Thymus (tissue), 14 donors: ENCODE measurements at places on chromosomes 3 and 15. TPM values are rescaled to one million over a fixed set of nuclear protein-coding genes. Genes with fewer than 3 reads are reported as not detected.

GRCh38 chr15:42723068-42723467 lies 13.9 kb downstream of the CDAN1 start:
- no peak for DNase-seq

DNA sequence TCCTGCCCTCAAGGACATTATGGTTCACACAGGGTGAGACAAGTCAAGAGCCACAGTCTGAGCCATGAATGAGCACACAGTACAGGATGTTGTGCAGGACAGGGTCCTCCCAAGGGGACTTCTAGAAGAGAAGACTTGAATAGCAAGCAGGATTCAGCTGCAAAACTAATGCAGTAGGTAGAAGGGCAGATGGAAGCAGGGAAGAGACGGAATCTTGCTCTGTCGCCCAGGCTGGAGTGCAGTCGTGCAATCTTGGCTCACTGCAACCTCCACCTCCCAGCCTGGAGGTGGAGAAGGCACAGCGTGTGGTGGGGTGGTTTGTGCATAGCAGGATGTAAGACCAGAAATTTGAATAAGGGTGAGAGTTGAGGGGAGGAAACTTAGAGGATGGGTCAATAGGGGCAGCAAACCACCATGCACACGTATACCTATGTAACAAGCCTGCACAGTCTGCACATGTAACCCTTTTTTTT lies 8.0 kb downstream of the BCL2L10 start:
- DNase-seq: no peak

- no peak for DNase-seq
Observed at GRCh38 chr3:155667988-155668387, 76.9 kb downstream of the PLCH1 start.

GRCh38 chr3:109242187-109242523 lies 74.2 kb downstream of the DPPA2 start:
- no peak for DNase-seq

DNA sequence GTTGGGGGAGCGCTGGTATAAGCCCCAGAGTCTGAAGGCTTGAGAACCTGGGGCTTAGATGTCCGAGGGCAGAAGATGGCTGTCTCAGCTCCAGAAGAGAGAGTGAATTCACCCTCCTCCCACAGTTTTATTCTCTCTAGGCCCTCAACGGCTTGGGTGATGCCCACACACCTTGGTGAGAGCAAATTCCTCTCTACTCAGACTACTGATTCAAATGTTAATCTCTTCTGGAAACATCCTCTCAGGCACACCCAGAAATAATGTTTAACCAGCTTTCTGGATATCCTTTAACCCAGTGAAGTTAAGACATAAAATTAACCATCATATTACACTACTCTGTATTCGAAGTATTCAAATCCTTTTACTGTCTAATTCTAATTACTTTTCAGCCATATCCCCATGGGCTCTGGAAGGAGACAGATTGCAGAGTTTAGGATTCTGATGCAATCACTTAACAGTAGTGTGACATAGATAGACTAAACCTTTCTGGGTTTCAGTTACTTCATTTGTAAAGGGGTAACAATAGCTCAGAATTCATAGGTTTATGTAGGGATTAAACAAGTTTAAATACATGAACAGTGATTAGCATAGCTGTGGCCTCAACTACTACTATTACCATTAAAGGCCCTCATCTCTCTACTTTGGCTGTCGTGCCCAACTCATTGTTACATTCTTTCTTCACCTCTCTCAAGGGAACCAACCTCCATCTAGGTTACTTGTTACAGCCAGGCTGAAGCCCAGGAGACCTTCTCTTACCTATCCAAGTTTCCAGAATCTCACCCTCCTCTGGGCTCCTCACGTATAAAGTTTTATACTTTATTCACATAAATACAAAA lies 25.7 kb upstream of the ANO10 start:
- DNase-seq: no peak

DNA sequence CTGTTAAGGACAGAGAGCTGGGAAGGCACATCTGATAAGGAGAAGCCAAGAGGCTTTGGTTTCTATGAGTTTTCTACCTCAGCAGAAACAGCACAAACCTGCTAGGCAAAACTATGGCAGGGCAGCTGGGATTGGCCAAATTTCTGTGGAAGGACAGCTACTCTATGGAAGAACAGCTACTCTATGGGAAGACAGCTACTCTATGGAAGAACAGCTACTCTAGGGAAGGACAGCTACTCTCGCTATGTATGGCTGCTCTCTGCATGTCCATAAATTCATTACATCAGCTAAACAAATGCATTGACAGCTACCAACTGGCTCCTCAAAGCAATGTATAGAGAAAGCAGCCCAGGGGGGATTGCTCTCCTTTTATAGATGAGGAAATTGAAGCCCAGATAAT lies 24.8 kb downstream of the MASP1 start:
- no peak for DNase-seq

GRCh38 chr3:33139996-33140395 lies 26.2 kb downstream of the CRTAP start:
- no peak for DNase-seq

GRCh38 chr3:66036586-66037148 lies 2.1 kb downstream of the MAGI1 start:
- DNase-seq: no peak

GRCh38 chr3:6994081-6994668 lies 133.3 kb downstream of the GRM7 start:
- DNase-seq: no peak

- DNase-seq: no peak
Observed at GRCh38 chr3:134237454-134238145, 13.1 kb downstream of the RYK start.

DNA sequence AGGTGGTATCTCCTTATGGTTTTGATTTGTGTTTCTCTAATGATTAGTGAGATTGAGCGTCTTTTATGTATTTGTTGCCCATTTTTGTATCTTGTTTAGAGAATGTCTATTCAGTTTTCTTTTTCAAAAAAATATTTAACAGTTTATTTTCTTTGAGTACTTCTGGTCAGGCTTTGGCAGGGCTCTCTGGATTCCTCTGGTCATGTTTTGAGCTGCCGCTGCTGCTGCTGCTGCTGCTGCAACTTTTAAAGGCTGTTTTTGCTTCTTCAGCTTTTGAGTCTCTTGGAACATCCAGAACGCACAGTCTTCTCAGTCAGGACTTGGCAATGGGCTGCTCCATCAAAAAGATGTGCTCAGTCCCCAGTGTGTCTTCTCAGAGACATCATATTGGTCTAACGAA lies 40.1 kb downstream of the REC114 start:
- no peak for DNase-seq

GRCh38 chr15:50607129-50607528 lies 60.7 kb upstream of the USP50 start:
- no peak for DNase-seq

DNA sequence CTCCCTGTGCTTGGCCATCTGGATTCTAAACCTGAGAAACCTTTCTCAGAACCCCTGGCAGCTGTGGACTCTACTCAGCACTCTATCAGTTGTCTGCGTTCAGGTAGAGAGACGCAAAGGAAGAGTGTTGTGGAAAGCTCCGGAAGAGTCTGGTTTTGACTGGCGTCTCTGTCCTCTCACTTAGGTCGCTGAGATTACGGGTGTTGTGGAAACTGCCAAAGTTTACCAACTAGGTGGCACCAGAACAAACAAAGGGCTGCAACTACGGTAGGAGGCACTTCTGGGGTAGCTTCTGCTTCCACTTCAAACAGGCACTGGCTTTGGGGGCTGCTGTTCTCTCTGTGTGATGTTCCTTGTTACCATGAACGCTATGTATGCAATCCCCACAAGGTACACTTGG lies 19.2 kb upstream of the ITPKA start:
- no peak for DNase-seq

DNA sequence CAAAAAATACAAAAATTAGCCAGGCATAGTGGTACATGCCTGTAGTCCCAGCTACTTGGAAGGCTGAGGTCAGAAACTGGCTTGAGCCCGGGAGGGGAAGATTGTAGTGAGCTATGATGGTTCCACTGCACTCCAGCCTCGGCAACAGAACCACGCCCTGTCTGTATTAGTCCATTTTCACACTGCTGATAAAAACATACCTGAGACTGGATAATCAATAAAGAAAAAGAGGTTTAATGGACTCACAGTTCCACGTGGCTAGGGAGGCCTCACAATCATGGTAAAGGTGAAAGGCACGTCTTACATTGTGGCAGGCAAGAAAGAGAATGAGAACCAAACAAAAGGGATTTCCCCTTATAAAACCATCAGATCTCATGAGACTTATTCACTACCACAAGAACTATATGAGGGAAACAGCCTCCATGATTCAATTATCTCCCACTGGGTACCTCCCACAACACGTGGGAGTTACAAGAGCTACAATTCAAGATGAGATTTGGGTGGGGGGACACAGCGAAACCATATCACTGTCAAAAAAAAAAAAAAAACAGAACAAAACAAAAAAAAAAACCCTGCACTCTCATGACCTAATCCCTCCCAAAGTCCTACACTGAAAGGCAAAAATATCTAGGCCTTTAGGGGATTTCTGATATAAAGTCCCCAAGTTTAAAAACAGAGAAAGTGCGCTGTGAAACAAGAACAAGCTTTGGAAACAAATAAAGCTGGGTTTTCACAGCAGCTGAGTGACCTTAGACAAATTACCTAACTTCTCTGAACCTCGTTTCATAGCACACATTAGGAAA lies 224.7 kb downstream of the IGSF11 start:
- DNase-seq: no peak

DNA sequence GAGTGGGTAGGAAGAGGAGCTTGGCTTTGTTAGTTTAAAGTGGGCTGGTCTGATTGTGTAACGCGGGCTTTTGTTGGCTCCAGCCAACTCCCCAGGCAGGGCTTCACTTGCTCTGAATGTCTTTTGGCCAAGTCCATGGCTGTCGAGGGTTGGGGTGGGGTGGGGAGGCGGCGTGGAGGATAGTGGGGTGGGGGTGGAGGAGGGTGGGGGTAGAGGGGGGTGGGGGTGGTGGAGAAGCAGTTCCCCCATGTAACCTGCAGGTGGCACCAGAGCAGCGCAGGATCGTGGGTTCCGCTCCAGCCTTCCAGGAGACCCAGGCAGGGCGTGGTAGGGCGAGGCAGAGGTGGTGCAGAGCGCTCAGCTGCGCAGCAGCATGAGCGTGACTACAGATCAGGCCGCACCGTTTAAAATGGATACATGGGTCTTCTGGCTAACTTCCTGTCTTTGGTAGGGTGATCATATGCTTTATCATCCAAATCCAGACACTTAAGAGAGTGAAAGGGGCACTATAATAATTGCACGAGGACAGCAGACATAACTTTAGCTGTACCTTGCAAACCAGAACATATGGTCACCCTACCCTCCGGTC lies 28.3 kb downstream of the GOLGA6A start:
- peak; percentile 62 for DNase-seq

DNA sequence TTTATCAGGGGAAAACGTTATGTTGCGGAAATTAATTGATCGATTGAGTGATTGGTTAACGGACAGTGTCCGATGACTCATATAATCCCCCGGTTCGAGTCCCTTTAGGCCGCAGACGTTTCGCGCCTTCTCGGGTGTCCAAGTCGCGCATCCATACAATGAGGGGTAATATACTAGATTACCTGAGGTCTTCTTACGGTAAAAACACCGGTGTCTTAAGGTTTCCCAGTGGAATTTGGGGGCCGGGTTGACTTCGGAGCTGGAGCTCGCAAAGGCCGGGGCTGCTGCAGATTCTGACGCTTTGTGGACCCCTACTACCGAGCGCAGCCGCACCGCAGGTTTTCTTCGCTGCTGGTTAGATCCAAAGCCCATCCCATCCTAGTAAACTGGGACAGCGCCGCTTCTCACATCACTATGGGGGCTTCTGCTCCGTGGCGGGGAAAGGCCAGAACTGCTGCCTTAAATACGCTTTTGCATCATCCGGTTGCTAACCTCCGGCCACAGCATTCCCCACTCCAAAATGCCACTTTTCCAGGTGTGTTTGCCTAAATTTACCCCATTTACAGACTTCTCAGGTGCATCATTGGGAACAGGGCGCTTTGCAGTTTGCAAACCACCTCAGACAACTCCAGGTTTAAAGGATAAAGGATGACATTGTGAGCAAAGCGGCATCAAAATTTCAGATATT lies 858 bp upstream of the SACM1L start:
- DNase-seq: no peak

DNA sequence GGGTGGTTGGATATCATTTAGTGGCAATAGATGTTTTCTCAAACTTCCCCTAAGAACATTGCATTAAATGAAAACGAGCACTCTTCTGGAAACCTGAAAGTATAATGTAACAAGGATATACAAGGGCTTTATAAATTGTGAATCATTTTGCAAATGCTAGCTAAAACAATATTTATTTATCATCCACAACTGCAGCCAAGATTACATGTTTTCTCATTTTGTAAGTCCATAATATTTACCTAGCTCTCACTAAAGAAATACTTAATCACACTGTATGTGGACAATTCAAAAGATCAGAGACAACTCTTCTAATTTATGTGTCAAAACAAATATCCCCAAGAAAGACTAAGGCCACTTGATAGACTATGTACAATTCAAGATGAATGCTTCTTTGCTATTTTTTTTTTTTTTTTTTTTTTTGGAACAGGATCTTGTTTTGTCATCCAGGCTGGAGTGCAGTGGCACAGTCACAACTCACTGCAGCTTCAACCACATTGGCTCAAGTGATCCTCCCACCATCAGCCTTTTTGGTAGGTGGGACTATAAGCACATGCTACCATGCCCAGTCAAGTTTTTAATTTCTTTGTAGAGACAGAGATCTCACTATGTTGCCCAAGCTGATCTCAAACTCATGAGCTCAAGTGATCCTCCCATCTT lies 427.7 kb upstream of the THBS1 start:
- no peak for DNase-seq

- no peak for DNase-seq
Observed at GRCh38 chr3:140448001-140448400, 229.9 kb upstream of the TRIM42 start.

GRCh38 chr3:133973249-133973980 lies 56.3 kb downstream of the SLCO2A1 start:
- no peak for DNase-seq

DNA sequence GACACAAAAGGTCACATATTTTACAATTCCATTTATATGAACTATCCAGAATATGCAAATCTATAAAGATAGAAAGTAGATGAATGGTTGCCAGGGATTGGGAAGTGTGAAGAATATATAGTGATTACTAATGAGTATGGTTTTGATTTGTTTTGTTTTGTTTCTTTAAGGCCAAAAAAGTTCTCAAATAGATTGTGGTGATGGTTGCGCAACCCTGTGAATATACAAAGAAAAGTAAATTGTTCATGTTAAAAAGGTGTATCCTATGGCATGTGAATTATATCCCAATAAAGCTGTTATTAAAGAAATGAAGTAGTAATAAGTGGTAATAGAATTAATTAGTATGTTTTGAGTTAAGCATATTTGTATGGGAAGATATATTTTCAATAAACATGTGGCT lies 431.8 kb upstream of the CNTN4 start:
- DNase-seq: no peak

The C3orf22 gene
- not detected for total RNA-seq

The TMEM89 gene
- not detected for total RNA-seq

The EHD4 gene
- total RNA-seq: 7.3 TPM

The GRK7 gene
- not detected for total RNA-seq

The MKRN2OS gene
- total RNA-seq: 0.09 TPM

The TRMT10C gene
- 28.9 TPM for total RNA-seq

The TRIM69 gene
- total RNA-seq: 28.8 TPM

The GCSAM gene
- 40.1 TPM for total RNA-seq

The HYKK gene
- 2.2 TPM for total RNA-seq

The GLDN gene
- total RNA-seq: 0.14 TPM

The COL6A6 gene
- total RNA-seq: 2.4 TPM

The NR2E3 gene
- 0.05 TPM for total RNA-seq
